Activated CD4-positive, alpha-beta T cell treated with anti-CD3 and anti-CD28 coated beads, Interleukin-2, Interleukin-6, amounts not matched to agents 100 ng/mL and 50 ng/mL, durations not matched to agents 16 hours and 8 hours (primary cell): ENCODE measurements at places on chromosomes 3 and 15.

- DNase-seq, result no peak
Measured at GRCh38 chr15:86634992-86635638, 555.4 kb downstream of the AGBL1 start.

GRCh38 chr3:71241981-71242560 lies 341.5 kb downstream of the FOXP1 start:
- no peak for DNase-seq

DNA sequence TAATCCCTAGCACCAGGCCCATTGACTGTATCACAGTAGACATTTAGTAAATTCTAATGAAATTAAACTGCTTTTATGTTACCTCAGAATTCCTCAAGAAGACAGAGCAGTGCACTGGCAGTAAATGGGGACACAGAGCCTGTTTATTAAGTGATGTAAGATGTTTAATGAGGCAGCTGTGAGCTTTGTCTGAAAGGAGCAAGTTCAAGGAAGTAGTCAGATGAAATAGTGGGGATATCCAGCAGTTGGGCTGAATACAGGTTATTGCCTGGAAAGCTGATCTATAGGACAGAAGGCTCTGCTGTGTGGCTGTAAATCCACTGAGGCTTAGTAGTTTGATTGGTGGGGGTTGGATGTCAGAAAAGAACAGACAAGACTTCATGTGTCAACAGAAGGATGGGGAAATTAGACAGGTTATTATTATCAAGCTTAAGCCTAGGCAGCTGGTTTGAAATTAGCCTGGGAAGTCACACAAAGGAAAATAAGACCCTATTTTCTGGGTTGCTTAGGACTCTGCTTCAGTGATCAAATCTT lies 62.2 kb downstream of the PFN2 start:
- no peak for DNase-seq

GRCh38 chr3:46400000-46400734 lies 6.7 kb downstream of the CCR5AS start:
- no peak for DNase-seq

DNA sequence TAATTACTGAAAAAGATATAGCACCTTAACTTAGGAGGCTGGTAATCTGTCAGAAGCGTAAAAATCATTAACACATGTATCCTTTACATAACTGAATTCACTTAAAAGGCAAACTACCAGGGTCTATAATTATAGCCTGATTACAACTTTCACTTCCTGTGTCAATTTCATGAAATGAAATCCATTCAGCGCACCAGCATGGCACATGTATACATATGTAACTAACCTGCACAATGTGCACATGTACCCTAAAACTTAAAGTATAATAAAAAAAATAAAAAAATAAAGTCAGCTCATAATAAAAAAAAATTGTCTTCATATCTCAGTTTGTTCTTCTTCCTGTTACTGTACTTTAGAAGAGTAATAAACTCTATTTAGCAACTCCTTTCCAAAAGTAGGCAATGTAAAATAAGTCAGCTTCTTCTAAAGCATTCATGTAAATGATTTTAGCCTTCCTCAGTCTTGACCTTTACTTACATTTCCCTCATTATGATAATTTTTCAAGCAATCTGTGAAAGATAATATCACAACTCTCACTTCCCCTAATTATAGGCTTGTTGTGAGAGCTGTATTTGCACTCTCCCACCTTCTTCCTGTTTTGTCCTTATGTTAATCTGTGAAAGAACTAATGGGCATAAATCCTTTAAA lies 50.1 kb downstream of the KBTBD8 start:
- no peak for DNase-seq

- peak; percentile 26 for DNase-seq
Measured at GRCh38 chr15:88472225-88472624, 4.7 kb downstream of the MRPS11 start.

- no peak for DNase-seq
Measured at GRCh38 chr3:150922611-150923010, 17.4 kb upstream of the MINDY4B start.

DNA sequence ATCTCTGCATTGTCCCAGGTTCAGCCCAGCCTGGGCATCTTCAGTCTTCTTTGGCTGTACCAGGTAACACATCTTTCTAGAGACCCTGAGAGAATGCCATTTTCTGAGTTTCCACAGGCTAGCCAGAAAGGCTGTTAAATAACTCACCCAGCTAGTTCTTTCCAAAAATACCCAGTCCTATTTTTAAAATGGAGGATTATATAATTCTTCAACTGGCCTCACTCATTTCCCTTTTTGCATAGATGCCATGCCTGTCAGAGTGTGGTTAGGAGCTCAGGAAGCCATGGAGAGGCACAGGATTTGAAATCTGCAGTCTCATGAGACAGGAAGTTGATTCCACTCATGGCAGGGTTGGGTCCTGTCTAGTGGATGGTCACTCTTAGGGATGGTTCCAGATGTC lies 39.8 kb downstream of the CEMIP start:
- DNase-seq, result no peak

- no peak for DNase-seq
Measured at GRCh38 chr15:46696281-46696680, 1021.0 kb upstream of the SEMA6D start.

GRCh38 chr15:70101459-70102113 lies 3.9 kb upstream of the TLE3 start:
- no peak for DNase-seq

DNA sequence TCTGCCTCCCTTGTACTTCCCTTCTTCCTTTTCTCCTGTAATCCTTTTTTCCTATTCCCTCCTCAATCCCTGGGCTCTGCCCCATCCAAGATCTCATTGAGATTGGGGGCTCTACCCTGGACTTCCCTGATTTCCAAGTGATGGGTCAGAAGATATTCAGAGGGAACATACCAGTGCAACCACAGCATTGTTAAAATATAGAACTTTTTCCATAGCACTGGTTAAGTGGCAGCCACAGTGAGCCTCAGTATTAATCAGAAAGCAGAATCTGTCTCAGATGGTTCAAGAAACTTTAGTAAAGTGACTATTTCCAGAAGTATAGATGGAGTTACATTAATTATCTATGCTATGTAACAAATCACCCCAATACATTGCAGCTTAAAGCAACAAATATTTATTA lies 18.7 kb upstream of the SCN10A start:
- no peak for DNase-seq

DNA sequence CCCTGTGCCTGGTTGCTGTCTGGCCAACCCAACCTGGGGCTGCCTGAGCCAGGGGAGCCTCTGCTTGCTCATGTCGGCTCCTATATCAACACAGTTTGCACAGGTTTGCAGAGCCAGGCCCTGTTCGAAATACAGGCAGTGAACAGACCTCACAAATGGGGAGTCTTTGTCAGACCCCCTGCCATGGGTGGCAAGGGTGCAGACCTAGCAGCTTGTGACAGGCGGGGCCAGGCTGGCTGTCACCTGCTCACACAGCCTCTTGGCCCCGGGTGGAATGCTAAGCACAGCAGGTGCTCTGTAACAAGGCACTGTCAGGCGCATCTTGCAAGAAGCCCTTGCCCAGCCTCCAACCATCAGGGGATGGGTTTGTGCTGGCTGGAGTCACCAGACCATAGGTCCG lies 47.3 kb downstream of the BDH1 start:
- no peak for DNase-seq

GRCh38 chr15:26115229-26115943 lies 252.3 kb upstream of the ATP10A start:
- no peak for DNase-seq

- DNase-seq, result no peak
Measured at GRCh38 chr3:60841355-60841754, 409.9 kb downstream of the FHIT start.

DNA sequence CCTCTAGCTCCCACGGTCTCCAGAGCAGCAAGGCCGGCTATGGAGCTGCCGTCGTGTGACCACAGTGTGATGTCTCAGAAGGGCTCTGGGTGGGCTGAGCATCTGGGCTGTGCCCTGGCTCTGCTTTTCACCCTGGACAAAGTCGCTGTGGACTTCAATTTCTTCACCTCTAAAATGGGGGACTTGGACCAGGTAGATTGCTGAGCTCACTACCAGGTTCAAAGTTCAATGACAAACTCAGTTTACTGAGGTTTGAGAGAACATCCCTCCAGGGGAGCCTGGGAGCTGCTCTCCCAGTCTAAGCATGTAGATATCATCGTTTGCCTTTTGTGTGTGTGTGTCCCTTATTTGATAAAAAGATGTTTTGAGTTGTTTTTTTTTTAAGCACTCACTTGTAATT lies 25.1 kb downstream of the RLBP1 start:
- DNase-seq, result no peak

DNA sequence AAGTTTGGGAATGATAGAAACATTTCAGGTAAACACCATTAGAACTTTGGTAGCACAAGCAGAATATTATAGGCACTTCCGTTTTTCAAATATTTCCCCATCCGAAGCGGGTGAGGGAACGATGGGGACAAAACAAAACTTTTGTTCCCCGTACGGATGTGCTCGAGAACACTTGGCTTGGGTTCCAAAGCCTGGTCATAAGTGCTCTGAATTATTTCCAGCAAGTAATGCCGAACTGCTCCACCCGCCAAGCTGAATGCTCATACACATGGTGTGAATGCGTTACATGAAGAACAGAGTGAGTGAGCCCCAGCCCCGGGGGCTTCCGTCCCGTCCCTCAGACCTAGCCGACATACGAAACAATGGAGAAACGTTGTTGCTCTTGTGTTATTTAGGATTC lies 438.2 kb upstream of the ARRDC4 start:
- DNase-seq, result no peak

DNA sequence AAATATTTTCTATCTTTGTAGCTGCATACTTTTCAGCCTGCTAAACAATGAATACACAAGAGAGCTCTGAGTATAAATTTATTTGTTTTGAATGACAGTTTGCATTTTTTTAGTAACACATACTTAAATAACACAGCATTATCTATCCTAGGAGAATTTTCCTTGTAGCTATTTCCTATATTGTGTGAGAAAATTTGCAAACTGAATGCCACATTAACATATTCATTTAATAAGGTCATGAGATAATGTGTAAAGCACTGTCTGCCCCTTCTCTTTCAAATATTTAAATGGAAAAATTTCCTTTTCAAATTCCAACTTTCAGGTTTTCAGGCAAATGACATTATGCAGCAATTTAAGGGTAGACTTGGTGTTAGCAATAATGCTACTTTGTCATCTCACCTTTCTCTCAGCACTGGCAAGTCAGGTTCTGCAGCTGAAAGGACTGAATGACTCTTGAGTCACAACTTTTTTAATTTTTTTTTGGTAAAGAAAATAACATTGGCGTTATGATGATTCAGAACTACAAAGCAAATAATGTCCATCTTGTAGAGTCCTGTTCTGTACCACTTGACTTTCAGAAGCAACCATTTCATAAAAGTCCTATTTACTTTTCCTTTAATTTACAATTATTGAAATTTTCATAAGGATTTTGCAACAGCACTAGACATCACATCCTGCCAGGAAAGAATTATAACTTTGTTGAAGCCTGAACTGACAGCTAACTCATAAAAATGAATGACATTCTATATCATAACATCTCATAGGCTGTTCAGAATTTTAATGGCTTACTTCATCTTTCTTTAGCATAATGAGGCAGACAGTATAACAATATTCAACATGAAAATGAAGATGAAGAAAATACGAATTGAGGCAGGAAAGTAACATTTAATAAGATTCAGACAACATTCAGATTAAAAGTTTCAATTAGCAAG lies 681.6 kb upstream of the SEMA6D start:
- no peak for DNase-seq

GRCh38 chr3:100913870-100914648 lies 79.2 kb downstream of the ABI3BP start:
- DNase-seq, result no peak

DNA sequence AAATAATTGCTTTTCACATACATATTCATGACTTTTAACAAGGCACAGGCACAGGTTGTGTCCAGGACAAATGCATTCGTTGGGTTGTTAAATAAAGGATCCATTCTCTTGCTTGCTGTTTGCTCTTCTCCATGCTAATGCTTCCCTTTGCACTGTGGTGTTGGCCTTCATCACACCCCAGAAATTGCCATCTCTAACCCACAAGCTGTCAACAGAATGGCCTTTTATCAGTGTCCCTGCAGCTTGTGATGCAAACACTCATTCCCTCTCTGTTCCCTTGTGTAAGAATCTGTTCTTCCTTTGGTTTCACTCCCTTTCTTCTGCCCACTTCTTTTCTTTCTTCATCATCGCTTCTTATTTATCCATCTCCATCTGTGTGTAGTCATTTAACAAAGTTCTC lies 72.2 kb downstream of the SLC7A14 start:
- no peak for DNase-seq

DNA sequence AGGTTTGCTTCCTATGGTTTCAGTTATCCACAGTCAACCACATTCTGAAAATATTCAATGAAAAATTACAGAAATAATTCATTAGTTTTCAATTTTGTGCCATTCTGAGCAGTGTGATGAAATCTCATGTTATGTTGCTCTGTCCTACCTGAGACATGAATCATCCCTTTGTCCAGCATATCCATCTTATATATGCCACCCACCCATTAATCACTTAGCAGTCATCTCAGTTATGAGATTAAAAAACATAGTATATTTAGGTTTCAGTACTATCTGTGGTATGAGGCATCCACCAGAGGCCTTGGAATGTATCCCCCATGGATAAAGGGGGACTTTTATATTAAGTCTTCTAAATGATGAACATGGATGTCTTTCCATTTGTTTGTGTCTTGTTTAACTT lies 64.7 kb upstream of the PROK2 start:
- DNase-seq, result no peak

DNA sequence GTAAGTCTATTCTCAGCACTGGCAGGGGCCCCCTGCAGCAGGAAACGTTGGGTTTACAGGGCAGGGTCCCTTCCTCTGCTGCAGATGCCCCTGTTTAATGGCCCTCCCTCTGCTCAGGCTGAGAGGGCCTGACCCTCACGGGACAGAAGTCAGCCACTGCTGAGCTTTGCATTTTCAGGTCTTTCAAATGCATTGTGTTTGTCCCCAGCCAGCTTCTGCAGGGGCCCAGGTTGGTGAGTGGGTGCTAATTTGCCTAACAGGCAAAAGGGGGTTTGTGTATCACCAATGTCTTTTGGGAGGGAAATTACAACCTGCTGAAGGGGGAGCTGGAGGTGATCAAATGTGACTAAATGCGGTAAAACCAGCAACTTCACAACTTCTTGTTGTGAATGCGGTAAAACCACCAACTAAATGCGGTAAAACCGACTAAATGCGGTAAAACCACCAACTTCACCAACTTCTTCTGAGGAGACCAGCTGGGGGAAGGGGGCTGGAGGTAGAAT lies 44.8 kb upstream of the UBE2E1 start:
- peak; percentile 67 for DNase-seq

GRCh38 chr3:81545572-81545971 lies 215.9 kb downstream of the GBE1 start:
- DNase-seq, result no peak

- DNase-seq, result no peak
Measured at GRCh38 chr3:52494445-52494844, 693 bp upstream of the STAB1 start.

DNA sequence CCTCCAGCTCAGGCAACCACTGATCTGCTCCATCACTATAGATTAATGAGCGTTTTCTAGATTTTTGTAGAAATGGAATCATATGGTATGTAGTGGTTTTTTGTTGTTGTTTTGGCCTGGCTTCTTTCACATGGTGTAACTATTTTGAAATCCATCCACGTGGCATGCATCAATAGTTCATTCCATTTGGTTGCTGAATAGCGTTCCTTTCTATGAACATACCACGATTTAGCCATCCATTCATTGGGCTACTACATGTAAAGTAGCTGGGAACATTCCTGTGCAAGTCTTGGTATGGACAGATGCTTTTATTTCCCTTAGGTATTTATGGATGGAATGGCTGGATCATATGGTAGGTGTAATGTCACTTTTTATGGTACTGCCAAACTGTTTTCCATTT lies 10.7 kb upstream of the CHSY1 start:
- no peak for DNase-seq
